ENCODE measurements at places on chromosomes 16 and 17. TPM values are rescaled to one million over a fixed set of nuclear protein-coding genes. Genes with fewer than 3 reads are reported as not detected.

DNA sequence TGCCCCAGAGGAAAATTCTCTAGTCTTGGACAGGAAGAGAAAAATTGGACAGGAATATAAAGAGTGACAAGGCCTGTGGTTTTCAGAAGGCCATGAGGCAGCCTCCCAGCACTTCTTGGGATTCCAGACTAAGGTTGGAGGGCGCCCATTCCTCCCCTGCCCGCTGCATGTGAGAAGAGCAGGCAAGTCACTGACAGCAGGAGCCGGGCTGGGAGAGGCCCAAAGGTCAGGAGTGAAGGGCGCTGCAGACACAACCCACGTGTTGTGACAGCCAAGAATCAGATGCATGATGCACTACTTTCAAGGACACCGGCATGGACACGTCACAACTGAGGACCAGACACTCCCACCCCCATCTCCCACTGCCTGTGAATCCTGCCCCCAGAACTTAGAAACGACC, 256.7 kb downstream of the CBLN1 start:
- H3K4me3 ChIP-seq, result no peak overlapping the region
- H3K36me3 ChIP-seq, result no peaks in the 10 kb centered on the region
- peaks cover 11% of the 10 kb centered on the region for H3K27me3 ChIP-seq
- H3K27ac ChIP-seq, result no peak overlapping the region
- no peaks in the 10 kb centered on the region for H3K4me1 ChIP-seq

DNA sequence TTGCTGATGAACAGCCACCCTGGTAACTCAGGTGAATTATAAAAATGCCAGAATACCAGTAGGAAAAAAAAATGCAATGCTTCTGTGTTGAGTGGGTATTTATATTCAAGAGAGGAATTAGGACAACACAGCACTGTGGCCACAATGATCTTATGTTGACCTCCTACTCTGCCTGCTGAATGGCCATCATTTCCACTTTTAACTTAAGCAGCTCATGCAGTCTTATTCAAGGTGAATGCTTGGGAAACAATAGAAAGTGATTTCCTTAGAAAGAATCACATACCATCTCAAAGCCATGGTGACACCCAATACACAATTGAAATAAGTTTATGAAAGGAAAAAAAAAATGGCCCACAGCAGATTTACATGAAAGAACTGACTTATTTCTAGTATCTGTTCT, 224.0 kb downstream of the CDH8 start:
- H3K27me3 ChIP-seq, result no peaks in the 10 kb centered on the region
- no peaks in the 10 kb centered on the region for H3K4me1 ChIP-seq
- no peaks in the 10 kb centered on the region for H3K36me3 ChIP-seq
- H3K4me3 ChIP-seq, result no peak overlapping the region
- DNase-seq, result no peak
- H3K27ac ChIP-seq, result no peak overlapping the region

Gene QPRT
- 11.0 TPM for total RNA-seq

DNA sequence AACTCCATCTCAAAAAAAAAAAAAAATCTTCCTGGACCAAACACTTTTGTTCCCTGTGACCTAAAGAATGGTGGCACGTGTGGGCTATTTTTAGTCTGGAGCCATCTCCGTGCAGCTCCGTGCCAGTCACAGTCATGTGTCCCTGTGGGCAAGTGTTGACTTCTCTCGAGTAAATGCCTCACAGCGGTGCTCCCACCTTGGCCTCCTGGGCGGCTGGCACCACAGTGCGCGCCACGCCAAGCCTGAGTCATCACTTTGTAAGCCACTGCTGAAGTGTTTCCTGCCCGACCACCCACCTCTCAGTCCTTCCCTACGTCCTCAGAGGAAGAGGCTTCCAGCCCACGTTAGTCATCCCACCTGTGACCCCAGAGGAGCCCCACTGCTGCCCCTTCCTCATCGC, 10.9 kb upstream of the HEXD start:
- H3K4me1 ChIP-seq, result no peaks in the 10 kb centered on the region
- H3K4me3 ChIP-seq, result no peak overlapping the region
- peaks cover 38% of the 10 kb centered on the region for H3K36me3 ChIP-seq
- no peak overlapping the region for H3K27ac ChIP-seq
- DNase-seq, result no peak

Gene G6PC1
- not detected for total RNA-seq

DNA sequence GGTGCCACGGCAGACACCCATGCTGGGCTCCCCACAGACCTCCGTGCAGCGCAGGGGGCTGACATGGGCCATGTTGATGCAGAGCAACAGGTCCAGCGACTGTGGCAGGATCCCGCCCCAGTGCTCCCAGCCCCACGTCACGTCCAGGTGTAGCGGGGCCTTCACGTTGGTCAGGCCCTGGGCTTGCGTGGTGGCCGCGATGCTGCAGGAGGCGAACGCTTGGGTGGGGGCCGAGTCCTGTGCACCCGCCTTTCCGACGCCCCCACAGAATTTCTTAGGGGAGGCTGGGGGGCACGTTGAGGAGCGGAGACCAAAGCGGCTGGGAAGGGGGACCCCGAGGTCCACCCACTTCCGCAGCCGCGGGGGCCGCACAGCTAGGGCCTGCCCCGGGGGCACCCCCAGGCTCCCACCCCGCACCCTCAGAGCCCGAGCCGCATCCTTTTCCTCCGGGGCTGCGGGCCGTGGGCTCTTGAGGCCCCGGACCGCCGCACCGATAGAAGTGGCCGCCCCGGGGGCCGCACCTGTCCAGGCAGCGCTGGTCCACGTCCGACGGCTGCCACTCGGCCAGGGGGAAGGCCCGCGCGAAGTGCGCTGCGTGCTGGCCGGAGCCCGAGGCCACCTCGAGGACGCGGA, 416 bp downstream of the METTL26 start:
- no peak for DNase-seq
- H3K27ac ChIP-seq, result peak overlapping the region; percentile 92
- H3K36me3 ChIP-seq, result peaks cover 5% of the 10 kb centered on the region
- peak overlapping the region; percentile 95 for H3K4me3 ChIP-seq
- H3K4me1 ChIP-seq, result peaks cover 27% of the 10 kb centered on the region

Gene PYDC1
- not detected for total RNA-seq

GRCh38 chr17:33056399-33057146, 64.9 kb downstream of the SPACA3 start:
- DNase-seq, result no peak
- no peak overlapping the region for H3K27ac ChIP-seq
- H3K36me3 ChIP-seq, result no peaks in the 10 kb centered on the region
- H3K27me3 ChIP-seq, result peaks cover 6% of the 10 kb centered on the region
- H3K4me3 ChIP-seq, result no peak overlapping the region

GRCh38 chr17:7328840-7329373, at the start of gene NEURL4:
Gene NEURL4 (minus strand): TSS chr17:7329335. CDS start chr17:7329312, 23 bp downstream.
- peaks cover 22% of the 10 kb centered on the region for H3K4me1 ChIP-seq
- H3K27ac ChIP-seq, result peak within 1 kb of the TSS; percentile 89
- peak; percentile 64 for DNase-seq
- H3K27me3 ChIP-seq, result no peaks in the 10 kb centered on the region

GRCh38 chr16:21092951-21093350, 57.7 kb downstream of the DNAH3 start:
- no peak overlapping the region for H3K27ac ChIP-seq
- H3K36me3 ChIP-seq, result no peaks in the 10 kb centered on the region
- H3K4me3 ChIP-seq, result no peak overlapping the region
- no peaks in the 10 kb centered on the region for H3K27me3 ChIP-seq
- no peaks in the 10 kb centered on the region for H3K4me1 ChIP-seq

DNA sequence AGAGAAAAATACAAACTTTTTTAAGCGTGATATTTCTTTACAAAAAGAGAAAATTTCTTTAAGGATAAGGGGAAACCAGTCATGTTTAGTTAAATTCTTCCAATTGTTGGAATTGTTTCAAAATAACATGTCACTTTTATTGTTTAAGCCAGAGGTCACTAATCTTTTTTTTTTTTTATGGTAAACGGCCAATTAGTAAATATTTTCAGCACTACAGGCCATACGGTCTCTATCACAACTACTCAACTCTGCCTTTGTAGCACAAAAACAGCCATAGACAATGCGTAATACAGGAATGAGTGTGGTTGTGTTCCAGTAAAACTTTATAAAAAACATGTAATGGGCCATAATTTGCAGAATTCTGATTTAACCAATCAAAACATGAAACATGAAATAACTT, 401.4 kb downstream of the GRIN2A start:
- no peak overlapping the region for H3K4me3 ChIP-seq
- H3K4me1 ChIP-seq, result no peaks in the 10 kb centered on the region

DNA sequence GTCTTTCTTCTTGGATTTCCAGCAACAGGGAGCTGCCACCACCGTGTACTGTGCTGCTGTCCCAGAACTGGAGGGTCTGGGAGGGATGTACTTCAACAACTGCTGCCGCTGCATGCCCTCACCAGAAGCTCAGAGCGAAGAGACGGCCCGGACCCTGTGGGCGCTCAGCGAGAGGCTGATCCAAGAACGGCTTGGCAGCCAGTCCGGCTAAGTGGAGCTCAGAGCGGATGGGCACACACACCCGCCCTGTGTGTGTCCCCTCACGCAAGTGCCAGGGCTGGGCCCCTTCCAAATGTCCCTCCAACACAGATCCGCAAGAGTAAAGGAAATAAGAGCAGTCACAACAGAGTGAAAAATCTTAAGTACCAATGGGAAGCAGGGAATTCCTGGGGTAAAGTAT, 389.0 kb downstream of the MAF start:
- H3K4me1 ChIP-seq, result no peaks in the 10 kb centered on the region
- DNase-seq, result no peak
- no peak overlapping the region for H3K27ac ChIP-seq
- no peak overlapping the region for H3K4me3 ChIP-seq

GRCh38 chr16:65745201-65745708, 621.2 kb upstream of the CDH5 start:
- no peak overlapping the region for H3K4me3 ChIP-seq
- no peak for DNase-seq
- H3K4me1 ChIP-seq, result no peaks in the 10 kb centered on the region
- H3K27ac ChIP-seq, result no peak overlapping the region

GRCh38 chr17:35161281-35161761, 13.7 kb downstream of the UNC45B start:
- no peaks in the 10 kb centered on the region for H3K27me3 ChIP-seq
- H3K36me3 ChIP-seq, result no peaks in the 10 kb centered on the region
- no peaks in the 10 kb centered on the region for H3K4me1 ChIP-seq
- no peak for DNase-seq
- H3K27ac ChIP-seq, result no peak overlapping the region

- no peaks in the 10 kb centered on the region for H3K36me3 ChIP-seq
- no peak overlapping the region for H3K4me3 ChIP-seq
- H3K4me1 ChIP-seq, result no peaks in the 10 kb centered on the region
- H3K27me3 ChIP-seq, result peaks cover 75% of the 10 kb centered on the region
- no peak for DNase-seq
These were observed 19.4 kb upstream of the UBE2I start for GRCh38 chr16:1290063-1290501.

- H3K4me3 ChIP-seq, result no peak overlapping the region
- H3K36me3 ChIP-seq, result peaks cover 31% of the 10 kb centered on the region
- H3K27ac ChIP-seq, result no peak overlapping the region
- DNase-seq, result no peak
- H3K4me1 ChIP-seq, result no peaks in the 10 kb centered on the region
These were observed 8.9 kb upstream of the NAGPA start for GRCh38 chr16:5042574-5043171.

DNA sequence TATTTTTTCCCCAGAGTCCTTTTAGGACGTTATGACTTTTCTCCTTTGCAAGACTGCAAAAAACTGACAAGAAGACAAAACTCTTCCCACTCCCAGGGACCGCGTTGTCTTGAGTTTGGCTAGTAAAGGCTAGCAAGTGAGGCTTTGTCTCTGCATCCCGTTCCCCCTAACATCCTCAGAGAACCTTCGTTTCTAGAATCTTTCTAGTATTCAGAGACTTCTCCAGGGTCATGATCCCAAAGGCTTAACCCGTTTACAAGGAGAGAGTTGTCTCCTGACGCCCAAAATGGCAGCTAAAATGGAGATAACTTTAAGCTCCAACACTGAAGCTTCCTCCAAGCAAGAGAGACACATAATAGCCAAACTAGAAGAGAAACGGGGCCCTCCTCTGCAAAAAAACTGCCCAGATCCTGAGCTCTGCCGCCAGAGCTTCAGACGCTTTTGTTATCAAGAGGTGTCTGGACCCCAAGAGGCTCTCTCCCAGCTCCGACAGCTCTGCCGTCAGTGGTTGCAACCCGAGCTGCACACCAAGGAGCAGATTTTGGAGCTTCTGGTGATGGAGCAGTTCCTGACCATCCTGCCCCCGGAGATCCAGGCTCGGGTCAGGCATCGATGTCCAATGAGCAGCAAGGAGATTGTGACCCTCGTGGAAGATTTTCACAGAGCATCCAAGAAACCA, 843 bp downstream of the ZNF174 start:
- DNase-seq, result no peak
- H3K27me3 ChIP-seq, result no peaks in the 10 kb centered on the region
- peaks cover 27% of the 10 kb centered on the region for H3K4me1 ChIP-seq
- peak overlapping the region; percentile 89 for H3K27ac ChIP-seq
- H3K4me3 ChIP-seq, result peak overlapping the region; percentile 89

Gene KRT39
- total RNA-seq, result 0.59 TPM

- H3K27ac ChIP-seq, result no peak overlapping the region
- DNase-seq, result no peak
- H3K36me3 ChIP-seq, result no peaks in the 10 kb centered on the region
- no peak overlapping the region for H3K4me3 ChIP-seq
These were observed 14.6 kb upstream of the NDRG4 start for GRCh38 chr16:58485184-58485887.

DNA sequence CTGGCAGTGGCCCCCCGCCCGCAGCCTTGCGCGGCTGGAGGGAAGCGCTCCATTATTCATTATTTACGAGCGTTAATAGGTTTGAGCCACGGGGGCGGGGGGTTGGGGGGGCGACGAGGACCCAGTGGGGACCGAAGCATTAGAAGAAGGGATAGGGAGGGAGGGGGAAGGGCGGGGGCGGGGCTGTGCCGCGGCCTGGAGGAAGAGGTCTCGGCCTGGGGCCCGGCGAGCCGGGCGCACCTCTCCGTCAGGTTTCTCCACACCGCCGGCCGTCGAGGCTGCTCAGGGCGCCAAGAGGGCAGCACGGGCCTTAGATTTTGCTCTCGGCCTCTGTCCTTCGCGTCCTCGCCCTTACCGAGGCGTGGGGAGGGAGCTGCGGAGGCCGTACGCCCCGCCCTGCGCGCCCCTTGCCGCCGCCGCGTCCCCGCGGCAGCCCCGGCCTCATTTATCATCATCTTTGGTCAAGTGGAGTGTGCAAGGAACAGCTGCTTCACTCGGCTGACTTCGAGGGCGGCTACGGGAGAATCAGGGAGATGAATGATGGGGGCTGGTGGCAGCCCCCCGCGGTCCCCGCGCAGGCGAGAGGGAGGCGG, 54.2 kb downstream of the SREBF1 start:
- no peak for DNase-seq
- peak overlapping the region; percentile 46 for H3K27ac ChIP-seq
- peak overlapping the region; percentile 59 for H3K4me3 ChIP-seq
- H3K4me1 ChIP-seq, result peaks cover 73% of the 10 kb centered on the region
- H3K36me3 ChIP-seq, result no peaks in the 10 kb centered on the region

Data from lower lobe of right lung (tissue), 2 donors.